ENCODE measurements at places on chromosomes 3 and 15.
A peak's percentile ranks its signal among the peaks of the same experiment; 100 is the strongest.

DNA sequence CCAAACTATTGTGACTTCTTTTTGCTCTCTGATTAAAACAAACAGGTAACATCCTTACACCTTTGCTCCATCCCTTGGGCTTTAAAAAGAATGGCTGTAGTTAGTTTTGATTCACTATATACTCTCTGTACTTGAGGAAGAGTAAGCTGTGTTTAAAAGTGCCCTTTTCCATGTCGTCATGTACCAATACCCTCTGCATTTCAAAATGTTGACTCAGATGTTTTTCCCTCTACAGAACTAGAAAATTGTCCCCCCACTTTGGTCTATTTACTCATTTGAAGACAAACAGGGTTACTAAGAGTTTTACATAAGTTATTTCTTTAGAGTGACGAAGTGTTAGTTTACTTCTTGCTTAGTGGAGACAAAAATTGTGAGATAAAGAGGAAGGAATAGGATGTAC lies 62.7 kb downstream of the TASOR start:
- DNase-seq: no peak

DNA sequence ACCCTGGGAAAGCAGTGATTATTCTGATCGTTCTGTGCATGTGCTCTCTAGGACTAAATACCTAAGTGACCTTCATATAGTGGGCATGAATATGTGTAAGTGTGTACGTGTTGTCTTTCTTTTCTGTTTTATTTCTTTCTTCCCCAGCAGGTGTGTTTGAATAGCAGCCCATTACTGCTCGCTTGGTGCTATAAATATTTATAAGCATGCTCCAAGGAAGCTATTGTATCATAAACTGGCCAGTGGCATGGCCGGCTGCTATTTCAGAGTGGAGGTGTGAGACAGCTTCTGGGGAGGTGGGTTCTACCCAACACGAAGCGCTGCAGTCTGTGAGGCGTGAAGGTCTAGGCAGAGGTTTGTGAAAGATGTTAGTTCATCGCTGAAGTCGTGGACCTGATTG lies 641.8 kb downstream of the NTRK3 start:
- DNase-seq: no peak

DNA sequence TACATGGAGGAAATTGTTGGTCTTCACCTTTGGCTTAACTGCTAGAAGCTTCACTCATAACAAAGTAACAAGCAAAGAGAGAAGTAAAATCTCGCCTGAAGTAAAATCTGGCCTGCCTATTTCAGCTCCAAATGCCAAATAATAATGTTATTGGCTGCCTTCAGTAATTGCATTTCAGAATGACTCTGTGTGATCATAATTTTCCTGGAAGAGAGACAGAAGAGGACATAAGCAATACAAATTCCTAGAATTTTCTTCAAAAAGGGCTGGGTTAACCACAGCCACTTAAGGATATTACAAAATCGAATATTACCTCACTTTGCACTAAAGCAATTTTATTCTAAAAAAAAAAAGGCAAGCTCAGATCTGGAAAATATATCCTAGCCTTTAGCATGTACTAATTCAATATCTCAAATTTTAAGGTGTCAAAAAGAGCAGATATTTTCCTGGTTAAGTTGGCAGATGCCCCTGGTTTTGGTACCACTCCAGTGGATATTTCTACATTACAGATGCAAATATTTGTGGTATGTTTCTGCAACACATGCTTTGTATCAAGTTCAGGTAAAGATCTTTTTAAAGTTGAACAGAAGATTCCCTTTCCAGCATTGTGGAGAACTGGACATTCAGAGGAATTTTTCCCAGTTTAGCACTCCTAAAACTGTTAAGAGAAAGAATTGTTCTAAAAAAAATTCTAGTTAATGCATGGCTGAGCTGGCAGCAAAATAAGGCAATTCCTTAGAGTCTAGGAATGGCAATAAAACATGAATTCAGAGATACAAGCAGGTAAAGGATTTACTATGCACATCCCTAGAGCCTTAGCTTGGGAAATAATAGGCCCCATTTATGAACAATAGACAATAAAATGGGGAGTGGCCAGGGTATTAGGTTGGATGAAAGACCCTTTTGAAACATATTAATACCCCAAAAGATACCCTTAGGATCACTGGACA lies 116.7 kb downstream of the STAC start:
- DNase-seq: no peak

GRCh38 chr3:126156468-126156867 lies 23.9 kb downstream of the ALDH1L1 start:
- DNase-seq: no peak

DNA sequence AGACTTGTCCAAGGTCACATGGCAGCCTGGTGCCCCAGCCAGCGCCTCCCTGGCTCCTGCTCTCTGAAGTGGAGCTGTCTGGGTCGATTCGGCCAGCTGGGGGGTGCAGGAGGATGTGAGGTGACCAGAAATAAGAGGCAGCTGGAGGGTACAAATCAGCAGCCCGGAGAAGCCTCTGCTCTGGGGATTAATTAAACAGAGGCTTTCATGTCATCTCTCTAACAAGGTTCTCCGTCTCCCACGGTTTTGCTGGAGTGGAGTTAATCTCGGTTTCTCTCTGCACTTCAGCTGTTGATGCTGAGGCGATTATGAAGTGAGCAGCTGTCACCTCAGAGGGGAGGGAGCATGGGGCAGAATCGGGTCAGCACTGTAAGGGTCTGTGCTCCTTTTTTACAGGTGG lies 236.8 kb downstream of the TLE3 start:
- no peak for DNase-seq

DNA sequence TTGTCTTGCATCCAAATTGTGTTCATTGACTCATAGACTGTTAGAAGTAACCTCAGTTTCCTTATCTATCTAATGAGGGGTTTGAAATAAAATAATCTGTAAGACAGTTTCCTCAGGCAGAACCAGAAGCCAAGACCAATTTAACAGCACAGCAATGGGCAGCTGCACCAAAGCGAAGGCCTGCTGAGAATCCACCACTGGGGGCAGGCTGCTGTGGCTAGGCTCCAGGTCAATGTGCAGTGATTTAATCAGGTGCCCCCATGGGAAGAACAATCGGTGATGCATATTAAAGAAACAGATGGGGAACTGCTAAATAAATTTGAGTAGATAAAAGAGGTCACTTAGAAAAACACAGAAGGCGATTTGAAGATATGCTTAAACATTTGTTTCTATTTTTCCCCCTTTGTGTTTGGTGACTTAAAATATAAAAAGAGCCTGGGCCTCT lies 28.0 kb upstream of the TMOD3 start:
- DNase-seq: peak; percentile 33

DNA sequence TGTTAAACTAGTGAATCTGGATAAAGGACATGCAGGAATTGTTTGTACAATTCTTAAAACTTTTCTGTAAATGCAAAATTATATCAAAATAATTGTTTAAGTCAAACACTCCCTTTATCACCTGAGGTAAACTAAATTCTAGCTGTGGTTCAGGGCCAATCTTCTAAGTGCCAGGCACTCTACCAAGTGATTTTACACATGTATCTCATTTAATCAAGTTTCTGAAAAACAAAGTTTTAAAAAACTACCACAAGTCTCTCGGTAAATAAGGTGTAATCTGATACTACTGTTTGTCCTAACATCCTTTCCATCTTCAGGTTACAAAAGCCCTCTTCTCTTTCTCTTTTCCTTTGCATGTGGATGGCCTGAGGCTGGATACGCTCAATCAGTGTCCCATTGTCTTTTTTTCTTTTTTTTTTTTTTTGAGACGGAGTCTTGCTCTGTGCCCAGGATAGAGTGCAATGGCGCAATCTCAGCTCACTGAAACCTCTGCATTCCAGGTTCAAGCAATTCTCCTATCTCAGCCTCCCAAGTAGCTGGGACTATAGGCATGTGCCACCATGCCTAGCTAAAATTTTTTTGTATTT lies 19.3 kb downstream of the IFT80 start:
- DNase-seq: no peak

DNA sequence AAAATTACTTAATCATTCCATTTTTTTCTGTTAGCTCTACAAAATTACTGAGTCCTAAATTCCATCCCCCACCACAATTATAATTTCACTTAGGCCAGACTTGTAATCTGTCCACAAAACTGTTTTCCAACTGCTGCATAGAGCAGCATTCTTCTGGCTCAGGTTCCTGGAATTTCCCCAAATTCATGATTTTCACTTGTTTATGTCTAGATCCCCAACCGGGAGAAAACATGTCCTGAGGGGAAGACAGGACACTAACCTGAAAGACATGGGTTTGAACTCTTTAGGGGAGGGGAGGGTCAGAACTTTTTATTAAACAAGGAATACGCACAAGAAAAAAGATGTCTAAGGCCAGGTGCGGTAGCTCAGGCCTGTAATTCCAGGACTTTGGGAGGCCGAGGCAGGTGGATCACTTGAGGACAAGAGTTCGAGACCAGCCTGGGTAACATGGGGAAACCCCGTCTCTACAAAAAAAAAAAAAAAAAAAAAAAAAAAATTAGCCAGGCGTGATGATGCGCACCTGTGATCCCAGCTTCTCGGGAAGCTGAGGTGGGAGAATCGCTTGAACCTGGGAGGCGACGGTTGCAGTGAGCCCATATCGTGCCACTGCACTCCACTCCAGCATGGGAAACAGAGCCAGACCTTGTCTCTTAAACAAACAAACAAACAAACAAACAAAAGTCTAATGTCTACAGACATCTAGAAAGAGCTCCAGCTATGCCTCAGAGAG lies 1.5 kb downstream of the ETFA start:
- no peak for DNase-seq

GRCh38 chr15:35256141-35256540 lies 171.0 kb upstream of the NANOGP8 start:
- no peak for DNase-seq

- peak; percentile 79 for DNase-seq
These were observed 189.0 kb upstream of the HES1 start for GRCh38 chr3:193946945-193947344.

- no peak for DNase-seq
These were observed 230.0 kb upstream of the GOLIM4 start for GRCh38 chr3:168325684-168326083.

GRCh38 chr3:99927671-99928457 lies 110.2 kb downstream of the CMSS1 start:
- no peak for DNase-seq

- no peak for DNase-seq
These were observed 23.6 kb upstream of the LINGO1 start for GRCh38 chr15:77656294-77656693.

- DNase-seq: no peak
These were observed 223.7 kb upstream of the CD96 start for GRCh38 chr3:111318289-111318688.

DNA sequence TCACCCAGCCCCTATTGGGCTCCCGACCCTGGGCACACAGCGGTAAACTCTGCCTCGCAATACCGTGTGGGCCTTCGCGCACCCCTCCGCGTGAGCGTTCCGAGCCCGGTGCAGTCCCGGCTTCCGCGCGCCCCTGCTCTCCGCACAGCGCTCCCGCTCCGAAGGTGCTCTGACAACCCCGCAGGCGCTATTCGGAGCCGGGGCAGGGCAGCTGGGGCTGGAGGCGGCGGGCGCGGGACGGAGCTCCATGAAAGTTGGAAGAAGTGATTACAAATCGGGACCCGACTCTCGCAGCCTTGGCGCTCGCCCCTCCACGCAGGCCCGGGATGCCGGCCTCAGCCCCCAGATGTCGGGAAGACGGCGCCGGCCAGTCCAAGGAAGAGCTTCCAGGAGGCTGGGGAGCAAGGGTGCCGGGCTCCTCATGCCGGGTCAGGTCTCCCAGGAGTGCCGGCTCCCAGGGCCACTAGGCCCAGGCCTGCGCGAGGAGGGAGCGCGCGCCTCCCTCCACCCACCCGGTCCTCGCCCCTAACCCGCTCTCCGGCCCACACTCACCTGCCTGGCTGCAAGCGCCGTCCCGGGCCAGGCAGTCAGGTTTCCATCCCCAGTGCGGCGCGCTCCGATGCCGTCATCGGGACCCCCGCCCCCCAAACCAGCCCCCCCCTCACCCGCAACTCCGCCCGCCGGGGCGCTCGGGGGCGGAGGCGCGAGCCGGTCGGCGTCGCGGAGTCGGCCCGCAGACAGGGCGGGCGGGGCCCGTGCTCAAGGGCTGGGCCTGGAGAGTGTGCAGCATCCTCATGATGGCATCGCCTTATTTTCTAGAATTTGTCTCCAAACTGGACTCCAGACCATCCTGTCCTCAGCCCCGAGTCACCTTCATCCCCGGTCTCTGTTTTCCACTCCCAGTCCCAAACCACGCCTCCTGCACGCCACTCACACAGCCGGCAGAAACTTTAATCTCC lies at the start of gene KIF7:
Gene KIF7, minus strand, starts transcription at position 621 of the 959 bp plus-strand sequence. CDS start 2,537 bp downstream, outside the sequence.
- DNase-seq: no peak

GRCh38 chr3:197475514-197475913 lies 80.3 kb downstream of the BDH1 start:
- no peak for DNase-seq

GRCh38 chr3:120477781-120478180 lies 27.0 kb upstream of the FSTL1 start:
- DNase-seq: no peak

GRCh38 chr3:171994646-171995428 lies 44.5 kb upstream of the FNDC3B start:
- DNase-seq: no peak

- no peak for DNase-seq
These were observed 47.3 kb downstream of the CLDN11 start for GRCh38 chr3:170465955-170466354.
